ENCODE measurements at places on chromosomes 2 and 18.

DNA sequence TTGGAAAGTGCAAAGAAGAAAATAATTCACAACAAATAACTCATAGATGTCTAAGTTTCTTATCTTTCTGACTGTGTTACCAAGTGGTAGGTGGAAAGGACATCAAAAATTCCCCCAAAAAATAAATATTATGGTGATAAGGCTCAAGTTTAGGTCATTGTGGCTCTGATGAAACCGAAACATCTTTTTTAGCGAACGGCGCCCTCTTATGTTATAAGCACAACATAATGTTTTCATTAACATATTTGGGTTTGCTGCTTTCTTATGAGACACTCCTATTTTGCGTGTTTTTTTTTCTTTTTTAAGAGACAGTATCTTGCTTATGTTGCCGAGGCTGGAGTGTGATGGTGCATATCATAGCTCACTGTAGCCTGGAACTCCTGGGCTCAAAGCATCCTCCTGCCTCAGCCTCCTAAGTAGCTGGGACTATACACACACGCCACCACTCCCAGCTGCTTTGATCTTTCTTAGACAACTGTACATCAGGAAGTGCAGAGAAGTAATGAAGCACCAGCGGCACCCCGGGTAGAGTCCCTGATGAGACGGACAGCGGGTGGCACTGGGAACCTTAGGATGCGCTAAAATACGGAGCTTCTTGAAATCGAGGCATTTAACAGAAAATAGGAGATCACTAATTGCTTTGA lies 38.5 kb upstream of the SLC35G4 start:
- no peak for DNase-seq

DNA sequence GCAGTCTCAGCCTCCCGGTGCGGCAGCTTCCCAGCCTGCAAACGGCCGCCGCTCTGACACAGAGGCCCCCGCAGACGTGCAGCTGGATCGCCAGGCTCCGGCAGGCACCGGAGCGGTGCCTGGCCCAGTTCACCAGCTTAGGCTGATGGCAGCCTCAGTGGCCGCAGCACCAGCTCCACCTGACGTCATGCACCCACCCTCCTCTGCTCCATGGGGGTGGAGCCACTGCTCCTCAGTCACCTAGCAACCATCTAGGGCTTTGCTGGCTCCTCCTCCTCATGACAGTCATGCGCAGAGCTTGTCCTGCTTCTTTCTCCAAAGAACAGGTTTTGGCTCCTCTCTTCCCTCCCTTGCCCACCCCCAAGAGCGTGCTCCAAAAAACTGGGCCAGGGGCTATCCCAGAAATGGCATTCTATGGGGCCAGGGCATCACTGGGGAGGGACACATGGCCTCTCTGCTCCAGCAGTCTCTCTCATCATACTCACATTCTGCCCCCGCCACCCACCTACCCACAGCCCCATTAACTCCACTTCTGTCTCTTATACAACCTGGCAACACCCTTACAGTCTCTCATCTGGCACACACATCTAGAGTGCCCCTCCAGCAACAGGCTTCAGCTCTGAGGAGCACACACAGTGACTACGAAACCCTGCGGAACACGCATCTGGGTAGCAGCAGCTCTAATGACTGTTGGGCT lies 5.5 kb downstream of the DCTN1 start:
- no peak for DNase-seq

DNA sequence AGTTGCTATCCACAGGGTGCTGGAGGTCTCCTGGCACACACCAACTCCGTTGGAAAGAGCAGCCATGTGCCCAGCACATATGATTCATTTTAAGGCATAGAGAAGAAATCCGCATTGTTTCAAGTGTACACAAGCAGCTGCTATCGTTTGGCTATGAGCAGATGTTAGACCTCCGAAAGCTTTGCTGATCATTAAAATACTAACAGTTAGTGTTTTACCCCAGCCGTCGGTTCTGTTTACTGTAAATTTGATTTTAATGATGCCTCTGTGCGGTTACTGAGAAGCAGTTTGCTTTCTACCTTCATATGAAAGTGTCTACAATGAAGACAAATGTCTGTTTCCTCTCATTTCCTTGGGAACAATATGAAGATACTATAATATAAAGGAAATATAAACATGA lies 154.9 kb downstream of the PTGR3 start:
- no peak for DNase-seq

- no peak for DNase-seq
Measured at GRCh38 chr2:45533771-45534170, 77.3 kb downstream of the SRBD1 start.

DNA sequence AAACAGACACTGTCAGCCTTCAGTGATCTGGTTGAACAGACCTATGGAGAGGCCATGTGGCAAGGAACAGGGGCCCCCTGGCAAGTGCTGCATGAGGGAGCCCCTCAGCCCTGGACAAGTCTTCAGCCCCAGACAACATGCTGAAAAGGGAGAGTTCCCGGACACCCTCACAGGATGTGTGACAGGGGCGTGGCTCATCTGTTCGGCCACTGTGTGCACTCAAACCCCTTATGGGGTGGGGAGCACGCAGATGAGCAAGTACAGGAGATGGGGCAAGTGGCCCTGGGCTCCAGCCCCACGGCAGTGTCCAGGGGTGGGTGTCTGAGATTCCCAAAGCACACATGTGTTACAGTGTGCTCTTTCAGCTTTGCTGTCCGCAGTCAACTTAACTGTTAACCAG lies 35.4 kb upstream of the MPPE1 start:
- no peak for DNase-seq

- no peak for DNase-seq
Measured at GRCh38 chr18:45958730-45959129, 8.4 kb downstream of the EPG5 start.

DNA sequence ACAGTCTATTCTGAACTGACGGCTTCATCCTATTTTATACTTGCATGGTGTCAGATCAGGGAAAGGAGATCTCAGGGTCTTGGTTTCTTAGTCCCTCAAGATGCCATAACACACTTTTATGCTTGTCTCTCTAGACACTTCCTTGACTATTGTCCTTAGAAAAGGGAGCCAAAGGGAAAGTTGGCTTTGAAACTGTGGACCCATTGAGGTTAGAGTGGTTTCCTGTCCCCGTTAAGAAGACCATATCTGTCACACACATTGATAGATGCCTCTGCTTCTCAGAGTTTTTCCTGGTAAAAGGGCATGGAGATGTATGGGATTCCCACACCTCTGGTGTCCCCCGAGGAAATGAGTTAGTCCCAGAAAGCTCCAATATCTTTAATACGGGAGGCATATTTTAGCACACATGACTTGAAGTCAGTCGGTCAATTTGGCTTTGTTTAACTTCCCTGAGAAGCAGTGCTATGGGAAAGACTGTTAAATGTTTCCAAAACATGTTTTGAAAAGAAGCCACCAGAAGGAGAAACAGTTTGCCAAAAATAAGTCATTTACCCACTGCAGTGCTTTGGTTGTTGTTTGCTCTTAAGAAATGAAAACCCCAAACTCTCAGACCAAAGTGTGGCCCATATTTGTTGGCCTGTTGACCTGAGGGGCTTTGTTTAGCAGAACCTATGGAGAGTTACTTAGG lies 133.4 kb upstream of the CXCR4 start:
- DNase-seq = no peak

DNA sequence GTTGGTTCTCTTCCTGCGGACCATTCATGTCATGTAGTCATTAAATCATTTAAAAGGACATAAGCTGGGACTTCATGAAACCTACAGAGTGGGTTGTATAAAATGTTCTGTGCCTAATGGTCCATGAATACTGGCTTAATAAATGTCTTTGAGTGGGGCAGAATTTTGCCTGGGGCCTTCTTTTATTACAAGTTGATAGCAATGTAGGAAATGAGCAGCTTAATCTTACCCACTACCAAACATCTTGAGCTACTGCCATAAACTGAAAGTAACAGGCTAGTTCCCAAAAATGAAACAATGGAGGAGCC lies 130.9 kb downstream of the TMEM17 start:
- no peak for DNase-seq

DNA sequence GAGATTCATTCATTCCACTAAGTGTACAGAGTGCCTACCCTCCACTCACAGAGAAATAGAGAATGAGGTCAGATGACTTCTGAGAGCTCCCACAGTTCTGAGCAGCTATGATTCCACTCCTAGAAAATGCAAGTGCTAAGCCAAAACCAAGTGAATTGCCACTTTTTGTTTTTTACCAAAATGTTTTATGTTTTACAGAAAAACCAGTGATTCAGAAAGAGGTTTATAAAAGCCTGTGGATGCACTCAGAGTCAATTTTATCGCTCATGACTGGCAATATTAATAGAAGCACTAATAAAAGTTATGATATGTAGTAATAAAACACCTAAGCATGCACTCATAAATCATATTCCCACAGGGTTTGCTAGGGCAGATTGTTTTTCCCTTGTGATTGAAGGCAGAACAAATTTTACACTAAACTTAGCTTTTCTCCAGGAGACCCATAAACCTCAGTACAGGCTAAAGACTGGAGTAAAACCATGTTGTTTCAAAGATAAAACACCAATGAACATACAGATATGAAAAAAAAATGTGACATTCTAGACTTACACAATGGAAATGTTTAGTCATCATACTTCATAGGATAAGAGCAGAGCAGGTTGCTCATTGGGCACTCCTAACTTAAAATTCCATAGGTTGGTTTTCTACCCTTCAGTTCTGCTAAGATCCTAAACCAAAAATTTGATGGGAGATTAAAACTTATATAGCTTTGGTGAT lies 67.5 kb downstream of the PDK1 start:
- DNase-seq = no peak

DNA sequence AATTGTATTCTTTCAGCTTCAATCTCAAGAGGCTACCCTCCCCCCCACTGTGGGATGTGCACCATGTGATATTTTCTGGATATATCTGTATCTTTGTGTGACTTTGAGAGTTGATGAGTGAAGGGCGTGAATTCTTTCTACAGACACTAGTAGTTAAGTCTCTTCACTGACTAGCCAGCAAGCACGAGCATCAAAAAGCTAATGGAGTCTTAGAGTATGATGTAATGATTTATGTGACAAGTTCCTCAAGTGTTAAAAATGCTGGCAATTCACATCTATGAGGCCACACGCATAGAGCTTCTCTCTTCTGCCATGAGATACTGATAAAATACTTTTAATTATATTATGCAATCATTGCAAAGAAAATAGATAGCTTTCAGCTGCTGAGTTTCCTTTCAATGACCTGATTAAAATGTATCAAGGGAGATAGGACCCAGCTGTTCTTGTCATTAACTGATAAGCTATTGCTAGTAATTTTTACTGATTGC lies 304.8 kb downstream of the TRIB2 start:
- DNase-seq = no peak
